ENCODE measurements at places on chromosomes 4 and X.

GRCh38 chr4:54090804-54091623 lies 8.9 kb upstream of the GSX2 start:
- DNase-seq = peak; percentile 6

DNA sequence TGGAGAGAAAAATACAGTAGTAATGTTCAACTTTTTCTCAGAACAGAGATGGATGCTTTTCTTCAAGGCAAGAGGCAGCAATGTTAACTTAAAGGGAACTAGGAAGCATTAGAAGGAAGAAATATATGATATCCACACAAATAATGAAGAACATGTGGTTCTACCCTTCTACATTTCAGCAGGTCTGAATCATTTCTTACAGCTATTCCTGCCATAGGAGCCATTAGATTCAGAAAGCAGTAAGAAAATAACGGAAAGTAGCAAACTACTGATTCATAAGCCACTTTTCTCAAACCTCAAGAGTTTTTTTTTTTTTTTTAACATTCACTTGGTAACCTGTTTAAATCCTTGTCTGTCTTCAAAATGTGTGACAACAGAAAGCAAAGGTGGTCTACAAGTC lies 1251.6 kb upstream of the AGA start:
- no peak for DNase-seq

DNA sequence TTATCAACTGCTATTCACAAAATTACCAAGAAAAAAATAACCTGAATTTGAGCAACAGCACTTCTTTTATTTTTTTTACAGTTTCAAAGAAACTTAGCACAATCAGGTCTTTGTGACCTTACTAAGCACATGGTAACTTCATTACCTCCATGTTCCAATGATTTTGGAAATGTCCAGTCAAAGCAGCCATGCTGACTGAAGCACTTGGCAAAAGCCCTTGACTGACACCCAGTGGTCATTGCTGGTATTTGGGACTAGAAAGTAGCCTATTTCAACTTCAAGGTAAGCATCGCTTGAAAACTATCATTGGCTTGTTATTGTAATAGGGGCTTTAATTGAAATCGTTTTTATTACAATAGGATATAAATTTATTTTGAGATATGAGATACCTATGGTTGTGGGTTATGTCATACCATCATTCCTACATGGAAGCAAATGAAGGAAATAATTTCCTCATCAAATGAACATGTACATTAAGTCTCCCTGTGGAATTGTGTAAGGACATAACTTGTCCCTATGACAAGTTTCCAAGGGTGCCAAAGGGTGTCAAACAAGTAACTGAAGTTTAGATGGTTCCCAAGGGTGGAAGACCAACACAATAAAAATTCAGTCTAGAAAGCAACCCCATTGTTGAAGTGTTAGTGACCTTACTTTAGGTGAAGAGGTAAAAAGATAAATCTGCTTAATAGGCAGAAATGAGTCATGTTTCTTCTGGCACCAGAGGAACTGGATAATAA lies 15.2 kb upstream of the ANXA10 start:
- peak; percentile 30 for DNase-seq

GRCh38 chrX:131841496-131842437 lies 181.3 kb upstream of the STK26 start:
- DNase-seq = peak; percentile 50

- no peak for DNase-seq
Measured at GRCh38 chr4:111641813-111642579, 503.3 kb upstream of the FAM241A start.

- no peak for DNase-seq
Measured at GRCh38 chr4:174406383-174406782, 115.9 kb downstream of the HPGD start.
